ENCODE measurements at places on chromosomes 16 and 17.
A peak's percentile ranks its signal among the peaks of the same experiment; 100 is the strongest.

DNA sequence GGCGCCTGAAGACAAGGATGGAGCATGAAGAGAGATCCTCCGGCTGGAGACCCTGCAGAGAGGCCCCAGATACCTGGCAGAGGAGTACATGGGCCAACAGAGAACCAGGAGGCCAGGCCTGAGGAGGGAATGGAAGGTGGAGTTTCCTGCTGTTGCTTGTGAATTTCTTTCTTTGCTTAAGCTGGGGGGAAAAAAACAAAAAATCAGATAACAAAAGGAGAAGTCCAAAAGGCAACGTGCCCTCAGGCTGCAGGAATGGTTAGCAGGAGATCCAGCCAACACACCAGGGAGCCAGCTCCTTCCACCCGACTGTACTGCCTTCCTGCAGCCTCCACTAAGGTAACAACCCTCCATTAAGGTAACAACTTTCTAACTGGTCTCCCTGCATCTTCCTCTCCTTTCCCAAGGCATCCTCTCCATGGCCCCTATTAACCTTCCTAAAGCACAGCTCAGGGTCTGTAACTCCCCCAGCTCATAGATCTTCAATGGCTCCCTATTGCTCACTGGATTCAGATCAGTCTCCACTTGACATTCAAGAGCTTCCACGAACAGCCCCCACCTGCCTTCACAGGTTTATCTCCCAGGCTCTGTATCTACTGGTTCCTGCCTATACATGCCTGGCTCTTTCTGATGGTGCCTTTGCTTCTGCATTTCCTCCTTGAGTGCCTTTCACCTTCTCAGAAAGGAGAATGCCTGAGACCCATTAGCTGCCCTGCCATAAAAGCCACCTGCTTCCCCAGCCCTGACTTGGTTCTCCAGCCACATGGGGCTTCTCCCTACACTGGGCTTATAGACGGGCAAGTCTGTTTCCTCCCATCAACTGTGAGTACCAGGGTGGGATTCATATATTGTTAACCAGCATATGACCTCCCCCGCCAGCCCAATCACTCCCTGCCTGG is 725 bp upstream of the ARL5C start:
- peak; percentile 65 for DNase-seq

DNA sequence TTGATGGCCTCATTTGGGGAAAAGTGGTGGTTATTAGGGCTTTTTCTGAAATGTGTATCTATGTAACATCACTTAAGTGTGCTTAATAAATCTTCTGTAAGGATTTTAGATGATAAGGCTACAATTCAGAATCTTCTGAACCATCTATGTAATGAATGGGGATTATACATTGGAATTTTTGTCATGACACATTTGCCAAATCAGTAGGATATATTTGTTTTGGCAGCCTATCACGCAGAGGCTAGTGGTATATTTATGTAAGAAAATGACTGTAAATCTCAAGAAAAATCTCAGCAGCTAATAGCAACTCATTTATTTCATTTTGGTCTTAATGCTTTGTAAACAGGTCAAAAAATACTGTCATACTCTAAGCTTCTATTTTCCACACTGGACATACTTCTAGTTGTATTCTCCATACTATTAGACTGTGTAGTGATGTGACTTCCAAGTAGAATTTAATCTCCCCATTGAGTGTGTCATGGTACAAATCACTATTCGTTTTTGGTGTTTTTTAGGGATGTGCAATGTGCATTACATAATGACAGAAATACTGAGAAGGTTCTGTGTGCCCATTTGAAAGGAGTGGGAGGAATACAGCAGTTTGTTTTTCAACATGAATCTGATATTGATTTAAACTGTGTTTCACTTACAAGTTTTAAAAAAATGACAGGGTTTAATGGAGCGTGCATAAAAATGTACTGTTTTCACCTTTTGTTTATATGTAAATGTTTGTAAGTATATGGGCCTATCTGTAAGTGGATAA is 29.2 kb downstream of the CLUH start:
- no peak for DNase-seq

GRCh38 chr16:57508035-57508425 is 21.7 kb upstream of the DOK4 start:
- no peak for DNase-seq

DNA sequence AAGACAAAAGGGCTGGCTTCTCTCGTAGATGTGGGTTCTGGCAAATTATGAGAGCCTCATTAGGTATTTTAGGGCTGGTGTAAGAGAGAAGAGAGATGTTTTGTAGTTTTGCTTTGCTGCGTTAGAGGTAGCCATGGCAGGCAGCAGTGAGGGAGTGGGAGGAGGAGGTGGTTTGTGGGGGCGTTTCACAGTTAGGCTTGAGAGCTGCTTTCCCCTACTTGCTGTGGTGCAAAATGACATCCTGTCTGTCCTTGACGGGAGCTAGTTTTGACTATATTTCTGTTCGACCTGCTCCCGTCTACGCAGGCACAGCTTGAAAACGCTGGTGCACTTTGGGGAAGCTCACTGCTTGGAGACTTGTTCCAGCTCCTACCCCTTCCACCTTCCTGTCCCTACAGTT is 75.5 kb downstream of the SLC5A11 start:
- no peak for DNase-seq

DNA sequence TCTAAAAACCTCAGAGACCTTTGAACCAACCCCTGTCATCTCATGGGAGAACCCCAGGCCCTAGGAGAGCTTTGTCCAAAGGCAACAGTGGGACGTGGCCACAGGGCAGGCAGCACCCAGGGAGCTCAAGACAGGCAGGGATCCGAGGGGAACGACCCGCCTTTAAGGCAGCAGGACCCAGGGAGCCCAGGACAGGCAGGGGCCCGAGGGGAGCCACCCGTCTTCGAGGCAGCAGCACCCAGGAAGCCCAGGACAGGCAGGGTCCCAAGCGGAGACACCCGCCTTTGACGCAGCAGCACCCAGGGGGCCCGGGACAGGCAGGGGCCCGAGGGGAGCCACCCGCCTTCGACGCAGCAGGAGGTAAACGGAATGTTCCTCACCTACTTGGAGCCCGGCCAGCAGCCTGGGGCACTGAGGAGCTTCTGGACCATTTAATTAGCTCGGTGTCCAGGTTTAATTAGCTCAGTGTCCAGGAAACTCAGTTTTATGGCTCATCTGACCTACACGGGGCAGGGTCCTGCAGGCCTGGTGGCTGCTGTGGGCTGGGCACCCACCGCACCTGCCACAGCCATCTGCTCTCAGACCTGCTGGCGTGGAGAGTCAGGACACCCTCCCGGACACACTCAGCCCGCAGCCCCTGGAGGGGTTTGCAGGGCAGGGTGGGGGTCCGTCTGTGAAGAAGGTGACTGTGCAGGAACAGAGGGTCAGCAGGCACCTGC is 24.4 kb downstream of the PIEZO1 start:
- DNase-seq = no peak

GRCh38 chr17:39810939-39811728 is 53.0 kb downstream of the IKZF3 start:
- DNase-seq = no peak

DNA sequence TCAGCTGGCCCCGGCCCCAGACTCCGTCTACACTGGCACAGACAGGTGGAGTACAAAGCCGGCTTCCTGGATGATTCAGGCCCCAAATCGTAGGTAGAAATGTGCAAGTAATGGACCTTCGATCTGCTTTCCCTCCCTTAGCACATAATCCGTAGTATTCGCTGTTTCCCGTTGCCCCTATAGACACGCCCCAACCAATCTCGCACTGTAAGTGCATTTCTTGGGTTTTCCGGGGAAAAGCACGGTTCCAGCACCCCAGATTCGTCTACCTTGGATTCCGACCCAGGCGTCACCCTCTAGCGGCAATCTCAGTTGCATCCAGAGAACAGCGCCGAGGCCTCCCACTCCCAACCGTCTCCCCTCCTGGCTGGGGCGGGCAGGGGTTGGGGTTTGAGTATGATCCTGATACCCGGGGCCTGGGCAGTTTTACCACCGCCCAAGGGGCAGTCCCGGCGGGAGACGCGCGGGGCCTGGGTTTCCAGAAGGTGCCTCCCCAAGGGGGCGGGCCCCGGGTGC is 12.1 kb upstream of the FOXF1 start:
- no peak for DNase-seq

DNA sequence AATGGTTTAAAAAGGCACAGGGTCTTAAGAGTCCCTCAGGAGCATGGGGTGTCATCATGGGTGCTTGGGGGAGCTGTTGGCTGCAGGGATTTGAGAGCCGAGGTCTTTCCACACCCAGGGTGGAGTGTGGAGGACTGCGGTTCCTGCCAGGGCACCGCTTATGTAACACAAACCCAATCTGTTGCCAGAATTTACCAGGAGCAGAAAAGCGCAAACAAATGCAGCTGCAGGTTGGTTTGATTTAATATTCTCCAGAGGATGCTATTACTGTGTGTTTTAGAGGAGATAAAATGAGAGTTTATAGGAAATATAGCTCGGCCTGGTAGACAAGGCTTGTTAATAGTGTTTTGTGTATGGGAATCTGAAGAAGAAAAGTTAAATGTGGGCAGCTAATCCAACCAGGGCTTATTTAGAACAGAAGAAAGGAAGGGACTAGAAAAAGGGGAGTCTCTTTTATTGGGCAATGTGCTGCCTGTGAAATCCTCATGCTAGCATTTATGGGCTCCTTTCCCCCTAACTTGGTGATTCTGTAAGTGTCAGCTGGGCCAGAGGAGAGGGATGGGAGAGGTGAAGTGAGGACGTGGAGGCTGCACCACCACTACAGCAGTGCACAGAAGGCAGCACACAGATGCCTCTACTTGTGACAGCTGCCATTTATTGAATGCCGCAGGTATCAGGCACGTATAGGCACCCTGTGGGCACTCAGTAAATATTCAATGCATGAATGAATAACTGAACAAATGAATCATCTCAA is 174.7 kb downstream of the KATNIP start:
- DNase-seq = peak; percentile 97

- DNase-seq = no peak
Measured at GRCh38 chr17:74276051-74276476, 2.0 kb downstream of the DNAI2 start.

DNA sequence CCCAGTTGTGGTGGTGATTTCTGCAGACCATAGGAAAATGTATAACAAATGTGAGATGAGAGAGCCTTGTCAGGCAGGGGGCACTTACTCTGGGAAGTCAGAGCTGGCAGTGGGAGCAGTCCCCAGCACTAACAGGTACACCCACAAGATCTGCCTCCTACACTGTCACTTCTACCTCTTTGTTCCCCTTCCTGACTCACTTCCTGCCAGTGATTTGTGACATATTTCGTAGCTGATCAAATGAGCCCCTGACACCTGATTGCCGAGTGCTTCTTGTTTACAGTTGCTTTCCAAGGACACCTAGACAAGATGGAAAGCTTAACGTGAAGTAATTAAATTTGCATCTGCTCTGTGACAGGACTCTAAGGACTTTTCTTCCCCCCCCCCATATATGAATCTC is 40.5 kb downstream of the FTO start:
- no peak for DNase-seq

Measured in NCI-H2171 treated with DMSO at 0.1 percent for 48 hours (cell line).